ENCODE measurements at places on chromosomes 11 and 22.
A peak's percentile ranks its signal among the peaks of the same experiment; 100 is the strongest.

- no peak for DNase-seq
These were observed 15.5 kb downstream of the SLC1A2 start for GRCh38 chr11:35403765-35404387.

- no peak for DNase-seq
These were observed 202.8 kb downstream of the MN1 start for GRCh38 chr22:27598792-27599191.

DNA sequence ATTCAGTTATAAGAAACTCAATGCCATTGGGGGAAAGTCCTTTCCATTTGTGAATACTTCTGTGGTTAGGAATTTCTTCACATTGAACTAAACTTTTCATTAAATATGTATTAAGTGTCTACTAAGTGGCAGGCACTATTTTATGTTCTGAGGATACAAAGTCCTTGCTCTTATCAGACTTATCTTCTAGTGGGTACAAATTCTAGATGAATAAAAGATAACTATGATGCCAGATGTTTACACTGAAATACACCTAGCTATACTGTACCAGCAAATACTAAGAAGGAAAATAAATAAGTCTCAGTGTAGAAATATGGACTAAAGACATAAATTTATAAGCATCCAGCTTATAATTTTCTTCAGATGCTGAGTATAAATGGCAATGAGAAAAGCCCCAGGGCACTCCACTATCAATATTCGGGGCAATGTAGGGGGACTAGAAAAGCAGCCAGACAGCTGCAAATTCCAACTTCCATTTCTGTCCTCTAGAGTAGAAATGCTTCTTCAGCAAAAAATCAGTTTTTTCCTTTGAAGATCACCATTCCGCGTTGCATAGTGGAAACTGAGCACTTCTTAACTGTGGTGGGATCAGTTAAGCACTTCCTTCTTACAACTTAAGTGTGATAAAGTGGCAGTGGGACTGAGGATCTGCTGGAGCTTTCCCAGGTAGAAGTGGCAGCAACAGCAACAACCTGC is 11.8 kb upstream of the BIRC3 start:
- DNase-seq, result no peak

DNA sequence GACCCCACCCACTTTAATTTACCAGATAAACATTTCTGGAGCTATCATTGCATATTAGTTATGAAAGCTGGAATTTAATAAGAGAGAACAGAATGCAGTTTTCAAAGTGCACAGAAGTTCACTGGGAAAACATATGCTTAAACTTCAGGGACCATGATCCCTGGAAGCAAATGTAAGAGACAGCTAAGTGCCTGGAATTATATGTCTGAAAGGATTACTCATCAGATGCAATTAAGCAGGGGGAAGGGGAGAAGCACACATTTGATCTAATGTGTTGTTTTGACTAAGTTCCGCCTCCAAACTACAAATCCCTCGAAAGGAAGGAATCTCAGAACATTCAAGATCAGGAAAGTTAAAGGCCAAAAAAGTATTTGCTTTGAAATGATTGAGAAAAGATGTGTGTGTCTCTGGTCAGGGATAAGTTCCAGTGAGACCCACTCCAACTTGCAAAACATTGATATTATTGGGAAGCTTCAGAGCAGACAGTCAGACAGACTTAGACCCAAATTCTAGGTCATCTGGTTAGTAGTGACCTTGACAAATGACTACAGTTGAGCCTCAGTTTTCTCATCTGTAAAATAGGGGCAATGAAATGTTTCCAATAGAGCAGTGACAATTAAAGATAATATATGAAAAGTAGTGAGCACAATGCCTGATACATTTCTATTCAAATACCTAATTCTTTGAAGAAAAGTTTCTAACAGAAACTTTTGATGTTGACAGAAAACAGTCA is 147.6 kb downstream of the ME3 start:
- no peak for DNase-seq

DNA sequence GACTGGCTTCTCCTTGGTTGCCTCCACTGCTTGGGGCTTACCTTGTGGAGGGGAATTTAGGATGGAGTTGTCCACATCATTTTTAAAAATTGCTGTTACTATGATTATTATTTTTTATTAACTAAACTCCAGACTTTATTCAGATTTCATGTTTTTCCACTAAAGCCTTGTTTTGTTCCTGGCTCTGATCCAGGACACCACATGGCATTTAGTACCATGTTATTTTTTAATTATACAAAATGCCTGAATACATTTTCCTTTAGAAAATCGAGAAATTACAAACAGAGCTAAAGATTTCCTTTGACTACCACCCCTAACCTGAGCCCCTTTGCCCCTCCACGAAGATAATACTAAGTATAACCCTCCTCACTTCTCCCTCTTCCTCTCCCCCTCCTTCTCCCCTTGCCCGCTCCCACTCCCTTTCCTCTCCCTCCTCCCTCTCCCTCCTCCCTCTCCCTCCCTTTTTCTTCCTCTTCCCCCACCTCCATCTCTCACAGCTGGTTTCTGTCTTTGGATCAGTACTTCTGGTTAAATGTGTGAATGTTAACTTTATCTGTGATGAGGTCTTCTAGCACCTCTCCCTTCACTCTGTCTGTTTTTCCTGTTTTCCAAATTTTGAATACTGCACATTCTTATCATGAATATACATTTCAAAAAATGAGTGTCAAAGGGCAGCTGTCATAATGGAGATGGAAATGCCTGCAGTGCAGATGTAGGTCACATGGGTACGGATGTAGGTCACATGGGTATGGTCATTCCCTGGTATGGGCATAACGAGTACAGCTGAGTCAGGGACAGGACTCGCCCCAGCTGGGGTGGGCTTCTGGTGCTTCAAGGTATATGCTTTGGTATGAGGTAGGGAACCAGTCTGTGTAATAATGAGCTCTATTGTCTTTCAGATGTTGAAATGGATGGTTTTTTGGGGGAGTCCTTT is 54.4 kb upstream of the OR4B1 start:
- no peak for DNase-seq

GRCh38 chr11:95392644-95393043 is 161.6 kb upstream of the SESN3 start:
- DNase-seq, result no peak

GRCh38 chr22:26748845-26749244 is 91.5 kb downstream of the MIAT start:
- DNase-seq, result no peak

GRCh38 chr22:17229991-17230630 is 10.9 kb upstream of the ADA2 start:
- DNase-seq, result no peak

DNA sequence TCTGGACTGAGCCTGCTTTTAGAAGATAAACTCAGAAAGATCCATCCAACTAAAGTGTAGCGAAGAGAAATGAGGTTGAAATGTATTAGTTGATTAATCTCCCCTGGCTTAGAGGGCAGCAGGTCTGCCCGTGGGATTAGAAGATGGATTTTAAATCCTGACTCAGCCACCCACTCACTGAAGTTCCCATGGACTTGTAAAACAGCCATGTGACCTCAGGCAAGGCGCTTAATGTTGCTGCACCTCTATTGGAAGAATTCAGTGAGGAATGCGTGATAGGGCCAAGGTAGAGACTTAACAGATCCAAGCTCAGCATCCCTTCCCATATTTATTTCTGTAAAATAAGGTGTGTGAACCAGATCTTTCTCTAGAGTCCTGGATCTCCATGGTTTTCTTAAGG is 45.1 kb upstream of the ELF5 start:
- no peak for DNase-seq

GRCh38 chr11:1825785-1826451 is 8.9 kb upstream of the SYT8 start:
- no peak for DNase-seq

DNA sequence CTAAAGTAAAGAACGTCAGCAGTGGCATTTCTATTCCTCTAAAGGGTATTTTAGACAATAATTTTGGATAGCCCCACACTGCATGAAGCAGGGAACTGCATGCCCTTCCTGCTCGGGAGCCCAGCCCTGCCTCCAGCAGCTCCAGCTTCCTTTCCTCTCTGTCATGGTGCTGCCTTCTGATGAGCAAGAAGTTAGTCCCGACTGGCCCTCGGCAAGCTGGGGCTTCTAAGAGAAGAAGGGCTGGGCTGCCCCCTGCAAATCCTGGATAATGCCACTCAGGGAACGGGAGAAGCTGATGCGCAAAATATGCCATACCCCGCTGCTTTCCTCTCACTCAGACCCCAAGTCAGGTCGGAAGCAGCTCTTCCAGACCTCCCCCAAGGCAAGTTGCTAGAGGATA is 296.4 kb downstream of the ETS1 start:
- no peak for DNase-seq

GRCh38 chr11:28569106-28569505 is 460.9 kb downstream of the METTL15 start:
- no peak for DNase-seq

- DNase-seq, result no peak
These were observed 4.2 kb downstream of the MYRF start for GRCh38 chr11:61756452-61757212.

DNA sequence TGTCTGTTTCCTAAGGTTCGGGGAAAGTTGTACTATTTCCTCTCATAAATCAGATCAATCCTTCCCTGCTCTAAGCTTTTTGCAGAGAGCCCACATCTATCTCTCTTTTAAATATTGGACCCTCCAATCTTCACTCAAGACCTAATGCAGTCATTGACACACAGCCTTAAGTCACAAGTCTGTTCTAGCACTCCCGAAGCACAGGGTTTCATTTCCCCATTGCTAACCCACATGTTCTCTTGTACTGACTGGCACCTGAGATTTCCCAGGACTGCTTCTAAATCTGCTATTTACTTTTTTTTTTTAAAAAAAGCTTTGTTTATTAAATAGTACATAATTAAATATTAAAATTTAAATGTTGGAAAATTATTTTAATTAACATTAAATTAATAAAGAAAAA is 674.7 kb downstream of the TBC1D22A start:
- DNase-seq, result no peak

DNA sequence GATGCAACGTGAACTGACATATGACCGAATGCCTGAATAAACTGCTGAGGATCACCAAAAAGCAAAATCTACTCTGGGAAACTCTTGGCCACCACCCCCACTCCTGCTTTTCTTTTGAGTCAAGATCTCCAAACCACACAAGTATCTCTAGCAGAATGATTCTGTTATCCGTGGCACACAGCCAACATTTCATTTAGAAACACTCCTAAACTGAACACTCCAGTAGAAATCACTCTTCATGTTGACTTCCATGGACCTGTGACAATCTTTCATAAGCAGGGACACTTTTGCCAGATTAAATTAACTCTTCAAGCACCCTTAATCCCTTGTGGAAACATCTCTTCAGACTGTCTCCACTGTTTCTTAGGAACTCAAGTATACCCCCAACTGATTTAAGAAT is 44.4 kb downstream of the VSIG10L2 start:
- no peak for DNase-seq

- DNase-seq, result no peak
These were observed 26.7 kb downstream of the INTS4 start for GRCh38 chr11:77967753-77968152.

- no peak for DNase-seq
These were observed 3.2 kb downstream of the TUBA8 start for GRCh38 chr22:18113680-18114394.

- no peak for DNase-seq
These were observed 39.9 kb downstream of the PTPRJ start for GRCh38 chr11:48020092-48020755.

- DNase-seq, result no peak
These were observed 50.4 kb downstream of the DBX1 start for GRCh38 chr11:20109731-20110445.

DNA sequence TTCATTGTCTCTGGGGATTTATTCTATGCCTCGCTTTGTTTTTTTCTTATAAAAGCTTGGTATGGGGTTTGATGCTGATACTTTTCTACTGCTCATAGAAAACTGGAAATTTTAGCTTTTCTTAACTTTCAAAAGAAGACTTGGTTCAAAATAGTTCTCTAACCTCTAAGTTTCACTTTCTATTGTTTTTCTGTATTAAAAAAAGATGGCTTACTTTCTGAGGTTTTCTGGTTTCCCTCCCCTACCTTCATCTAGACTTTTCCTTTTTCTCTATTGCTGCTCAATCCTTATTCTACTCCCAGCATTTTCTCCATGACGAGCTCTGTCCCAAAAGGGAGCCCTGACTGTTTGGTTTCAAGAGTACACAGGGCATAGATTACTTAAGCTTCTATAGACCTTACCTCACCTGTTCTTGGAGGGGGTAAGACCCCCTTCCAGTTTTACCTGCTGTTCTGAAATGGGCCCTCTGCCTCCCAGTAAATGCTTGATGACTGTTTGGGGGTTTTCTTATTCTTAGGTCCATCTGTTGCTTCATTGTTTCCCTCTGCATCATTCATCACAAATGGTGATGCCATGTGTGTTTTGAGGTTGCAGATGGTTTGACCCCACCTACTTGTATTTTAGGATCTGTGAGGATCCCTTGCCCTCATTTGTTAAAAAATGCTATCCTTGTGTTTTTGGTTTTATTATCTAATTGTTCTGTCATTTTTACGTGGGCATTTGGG is 29.5 kb downstream of the DNHD1 start:
- no peak for DNase-seq

- no peak for DNase-seq
These were observed 995.2 kb downstream of the NTM start for GRCh38 chr11:132365650-132366049.

DNA sequence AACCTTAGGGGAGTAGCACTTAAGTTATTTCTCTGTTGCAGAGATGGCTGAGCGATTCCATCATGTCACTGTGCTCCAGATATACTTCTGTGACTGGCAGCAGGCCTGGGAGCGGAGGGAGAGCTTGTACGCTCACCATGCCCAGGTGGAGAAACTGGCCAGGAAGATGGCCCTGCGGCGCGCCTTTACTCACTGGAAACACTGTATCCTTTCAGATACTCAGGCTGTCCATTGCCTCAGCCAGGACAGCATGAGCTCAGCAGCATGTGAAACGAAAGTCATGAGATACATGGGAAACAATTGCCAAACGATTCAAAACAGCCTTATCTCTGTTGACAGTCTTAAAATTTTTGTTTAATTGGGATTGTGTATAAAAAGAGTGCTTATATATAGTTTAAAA is 78.9 kb downstream of the SFI1 start:
- DNase-seq, result no peak

GRCh38 chr11:111788051-111788450 is 21.9 kb upstream of the PPP2R1B start:
- DNase-seq, result no peak

GRCh38 chr11:134266841-134267251 is 9.3 kb upstream of the GLB1L3 start:
- DNase-seq, result peak; percentile 73
